NCI-H1105 (cell line): ENCODE measurements at places on chromosomes 12 and 14.

- DNase-seq = no peak
Measured at GRCh38 chr14:96256407-96256806, 397 bp downstream of the BDKRB1 start.

- no peak for DNase-seq
Measured at GRCh38 chr12:63292471-63293221, 141.6 kb upstream of the AVPR1A start.

GRCh38 chr14:91392623-91393303 lies 24.9 kb downstream of the CCDC88C start:
- no peak for DNase-seq

GRCh38 chr14:61101803-61102548 lies 120.9 kb downstream of the SLC38A6 start:
- DNase-seq = no peak

DNA sequence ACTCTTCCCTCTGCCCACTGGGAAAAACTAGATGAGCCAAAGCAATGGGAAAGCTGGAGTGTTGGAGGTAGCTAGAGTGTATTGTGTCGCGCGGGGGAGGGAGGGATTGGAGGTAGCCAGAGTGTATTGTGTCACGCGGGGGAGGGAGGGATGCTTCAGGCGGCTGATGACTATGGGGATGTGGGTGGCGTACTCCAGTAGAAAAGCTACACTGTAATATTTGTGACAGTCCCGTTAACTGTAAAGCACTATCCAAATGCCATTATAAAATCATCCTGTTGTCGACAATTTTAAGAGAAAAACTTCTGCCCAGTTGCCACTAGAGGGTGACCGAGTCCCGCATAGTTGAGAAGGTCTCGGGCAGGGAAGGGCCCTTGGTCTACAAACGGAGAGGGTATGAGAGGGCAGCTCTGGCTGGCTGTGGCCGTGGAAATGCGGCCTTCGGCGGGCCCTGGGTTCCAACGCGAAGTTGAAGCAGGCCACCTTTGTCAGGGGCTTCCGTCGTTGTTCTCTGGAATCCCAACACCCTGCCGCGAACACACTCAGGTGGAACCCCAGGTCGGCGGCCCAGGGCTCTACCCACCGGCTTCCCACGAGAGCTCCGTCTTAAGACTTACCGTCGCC lies 15.1 kb upstream of the PLEK2 start:
- peak; percentile 62 for DNase-seq

GRCh38 chr14:31529053-31529452 lies 32.2 kb upstream of the NUBPL start:
- DNase-seq = no peak

DNA sequence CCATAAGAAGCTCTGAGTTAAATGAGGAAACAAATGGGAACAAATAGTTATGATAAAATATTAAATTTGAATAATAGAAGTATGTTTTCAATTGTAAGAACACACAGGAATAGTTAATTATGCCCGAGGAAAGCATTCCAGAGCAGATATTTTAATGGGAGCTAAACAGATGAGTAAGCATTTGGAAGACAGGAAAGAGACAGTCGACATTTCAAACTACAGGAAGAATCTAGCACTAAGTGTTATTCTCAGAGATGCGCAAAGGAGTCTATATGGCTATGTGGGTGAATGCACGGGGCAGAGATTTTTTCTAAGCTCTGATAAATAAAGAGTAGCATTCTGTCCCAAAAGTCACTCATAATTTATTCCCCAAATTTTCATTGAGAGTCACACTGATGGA lies 64.5 kb upstream of the SSTR1 start:
- no peak for DNase-seq
